ENCODE measurements at places on chromosomes 1 and 21.

- peak; percentile 35 for DNase-seq
Measured at GRCh38 chr21:34510148-34511142, 1.6 kb downstream of the KCNE1 start.

DNA sequence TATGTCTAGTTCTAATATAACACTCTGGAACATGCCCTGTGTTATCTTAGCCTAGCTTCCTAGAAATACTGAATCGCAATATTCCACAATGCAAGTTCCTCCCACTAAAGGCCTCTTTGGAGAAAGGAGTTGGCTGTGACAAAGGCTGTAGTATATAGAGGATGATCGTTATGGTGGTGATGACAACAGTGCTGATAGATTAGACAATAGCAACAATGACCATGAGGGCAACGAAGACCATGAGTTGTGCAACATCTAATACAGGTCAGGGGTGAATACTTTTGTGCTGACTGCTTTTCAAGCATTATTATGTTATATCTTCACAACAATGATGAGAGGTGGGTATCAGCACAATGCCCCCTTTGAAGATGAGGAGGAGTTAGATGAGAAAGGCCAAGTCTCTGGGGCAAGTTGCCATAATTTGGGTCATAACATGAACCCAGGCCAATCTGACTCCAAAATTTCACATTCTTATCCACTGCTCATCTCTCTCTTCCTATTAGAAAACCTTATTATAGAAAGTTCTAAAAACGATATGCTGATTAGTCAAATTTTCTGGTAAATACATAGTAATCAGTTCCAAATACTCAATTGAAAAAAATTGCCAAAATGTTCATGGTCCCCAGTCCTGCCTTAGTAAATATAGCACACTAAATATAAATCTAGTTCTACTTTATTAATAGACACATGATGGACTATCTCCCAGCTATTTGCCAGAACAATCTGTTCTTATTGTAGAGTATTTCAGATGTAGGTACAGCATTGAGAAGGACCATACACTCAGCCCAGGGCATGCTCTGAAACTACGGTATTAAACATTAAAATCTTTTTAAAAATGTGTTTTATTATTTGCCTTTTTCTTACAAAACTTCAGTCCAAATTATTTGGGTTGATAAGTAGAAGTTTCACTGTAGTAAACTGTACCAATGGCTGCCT is 37.5 kb downstream of the HIVEP3 start:
- DNase-seq, result no peak

DNA sequence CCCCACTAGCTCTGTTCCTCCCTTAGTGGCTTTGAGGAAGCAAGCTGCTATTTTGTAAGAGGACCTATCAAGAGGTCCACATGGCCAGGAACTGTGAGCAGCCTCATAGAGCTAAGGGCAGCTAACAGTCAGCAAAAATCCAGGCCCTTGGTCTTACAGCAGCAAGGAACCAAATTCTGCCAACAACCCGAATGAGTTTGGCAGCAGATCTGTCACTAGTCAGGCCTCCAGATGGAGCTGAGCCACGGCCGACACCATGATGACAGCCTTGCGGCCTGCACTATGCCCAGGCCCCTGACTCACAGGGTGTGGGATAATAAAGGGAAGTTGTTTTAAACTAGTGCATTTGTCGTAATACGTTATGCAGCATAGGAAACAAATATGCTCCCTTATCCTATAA is 28.0 kb upstream of the H3-3A start:
- no peak for DNase-seq

DNA sequence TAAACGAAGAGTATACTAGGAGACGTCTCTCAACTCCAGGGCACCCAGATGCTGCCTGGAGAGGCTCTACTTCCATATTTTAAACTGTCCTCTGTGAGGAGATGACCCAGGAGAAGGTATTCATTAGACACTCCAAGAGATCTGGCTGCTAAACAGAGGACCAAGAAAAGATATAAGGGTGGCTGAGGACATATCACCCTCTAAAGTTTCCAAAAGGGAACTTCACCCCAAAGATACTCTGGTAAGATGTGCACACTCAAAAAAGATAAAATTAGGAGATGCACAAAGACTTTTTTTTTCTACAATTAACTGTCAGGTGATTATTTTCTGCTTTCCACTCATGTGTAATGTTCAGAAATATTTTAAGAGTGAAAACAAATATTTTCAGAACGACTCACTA is 1.4 kb downstream of the ZNF670 start:
- DNase-seq, result no peak

- DNase-seq, result no peak
Measured at GRCh38 chr1:31573261-31573660, 3.1 kb upstream of the TINAGL1 start.

DNA sequence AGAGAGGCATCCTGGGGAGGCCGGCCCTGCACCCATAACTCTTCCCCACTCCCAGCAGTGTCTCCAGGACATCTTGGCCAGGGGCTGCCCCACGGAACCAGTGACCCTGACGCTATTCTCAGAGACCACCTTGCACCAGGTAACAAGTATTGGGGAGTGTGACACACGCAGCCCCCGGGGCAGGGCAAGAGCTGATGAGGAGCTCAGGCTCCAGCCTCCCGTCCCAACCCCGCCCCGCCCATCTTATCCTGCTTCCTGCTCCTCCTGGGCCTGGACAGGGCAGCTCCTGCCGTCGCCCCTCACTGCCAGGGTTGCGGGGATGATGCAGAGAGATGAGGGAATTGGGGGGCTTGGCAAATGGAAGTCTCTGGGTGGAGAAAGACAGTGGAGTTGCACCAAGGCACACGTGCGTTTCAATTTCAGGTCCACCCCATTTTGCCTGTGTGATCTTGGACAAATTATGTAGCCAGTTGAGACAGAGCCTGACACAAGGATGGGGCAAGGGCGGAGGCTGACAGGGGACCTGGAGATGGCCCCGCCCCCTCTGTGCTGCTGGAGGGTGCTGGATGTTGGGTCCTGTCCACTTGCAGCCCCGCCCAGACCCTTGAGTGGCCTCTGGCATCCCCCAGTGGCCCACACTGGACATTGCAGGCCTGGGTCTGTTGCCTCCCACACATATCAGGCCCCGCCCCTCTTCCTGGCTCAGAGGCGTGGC is 10.7 kb downstream of the CLCNKA start:
- peak; percentile 91 for DNase-seq

GRCh38 chr1:196774603-196775002 is at the start of gene CFHR3:
Gene CFHR3, plus strand, starts transcription at chr1:196774840. Its CDS starts 47 bp downstream, at chr1:196774887.
- no peak for DNase-seq

DNA sequence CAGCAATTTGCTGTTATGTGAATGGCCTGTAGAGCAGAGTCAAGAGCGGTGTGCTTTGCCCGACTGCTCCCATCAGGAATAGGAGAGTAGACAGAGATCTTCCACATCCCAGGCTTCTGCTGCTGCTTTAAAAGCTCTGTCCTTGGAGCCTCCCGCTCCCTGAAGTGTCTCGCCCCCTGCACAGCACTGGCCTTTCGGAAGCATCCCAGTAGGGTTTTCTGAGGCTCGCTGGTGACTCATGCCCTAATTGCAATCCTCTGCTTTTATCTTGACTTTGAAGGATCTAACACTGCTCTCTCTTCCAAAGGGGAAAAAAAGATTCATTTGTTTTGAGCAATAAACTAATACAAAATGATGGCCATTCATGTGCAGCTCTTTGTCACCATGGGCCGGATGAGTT is 13.3 kb upstream of the CD101 start:
- DNase-seq, result no peak

- no peak for DNase-seq
Measured at GRCh38 chr1:42017259-42017658, 98.5 kb upstream of the HIVEP3 start.

DNA sequence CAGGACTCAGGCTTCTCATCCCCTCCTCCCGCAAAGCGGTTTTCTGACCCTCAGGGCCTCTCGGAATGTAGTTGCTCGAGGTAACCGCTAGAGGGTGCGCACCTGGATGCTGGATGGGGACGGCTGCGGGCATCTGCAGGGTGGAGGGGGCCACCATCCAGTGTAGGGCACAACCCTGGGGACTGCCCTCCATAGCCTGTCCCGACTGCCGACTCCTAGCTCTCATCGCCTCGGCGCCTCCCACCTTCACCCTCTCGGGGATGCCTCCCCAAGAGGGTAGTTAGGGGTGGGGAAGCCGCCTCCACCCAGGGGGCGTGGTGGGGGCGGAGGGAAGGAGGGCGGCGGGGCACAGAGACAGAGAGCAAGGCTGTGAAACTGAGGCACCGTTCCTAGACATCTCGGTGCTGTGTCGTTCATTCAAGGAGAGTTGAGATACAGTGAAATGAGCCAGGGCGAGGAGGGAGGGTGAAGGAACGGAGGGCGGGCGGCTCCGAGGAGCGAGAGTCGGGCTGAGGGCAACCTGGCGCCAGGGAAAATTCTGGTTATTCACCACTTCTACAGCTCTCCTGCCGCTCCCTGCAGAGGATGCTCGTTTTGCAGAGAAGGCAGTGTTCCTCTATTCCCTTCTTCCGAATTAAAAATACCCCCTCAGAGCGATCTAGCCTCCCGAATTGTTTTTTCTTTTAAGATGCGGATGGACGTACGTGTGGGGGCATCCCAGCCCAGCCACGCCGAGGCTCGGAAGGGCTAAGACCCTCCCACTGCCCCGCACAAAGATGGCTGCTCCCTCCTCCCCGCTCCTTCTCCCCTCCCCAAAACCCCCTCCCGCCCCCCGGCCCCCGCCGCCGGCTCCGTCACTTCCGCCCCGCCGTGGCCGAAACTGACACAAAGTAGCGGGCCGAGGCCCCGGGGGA is at the start of gene ATP8B2:
TSS of gene ATP8B2 (plus strand) at position 857 of the 914 bp plus-strand sequence. CDS start 2,617 bp downstream, outside the sequence.
- DNase-seq, result peak; percentile 68

GRCh38 chr1:7395251-7395650 is 375.8 kb upstream of the VAMP3 start:
- DNase-seq, result no peak

GRCh38 chr1:198893763-198894444 is 255.1 kb downstream of the PTPRC start:
- DNase-seq, result no peak

GRCh38 chr1:193951984-193952383 is 765.6 kb upstream of the B3GALT2 start:
- no peak for DNase-seq

DNA sequence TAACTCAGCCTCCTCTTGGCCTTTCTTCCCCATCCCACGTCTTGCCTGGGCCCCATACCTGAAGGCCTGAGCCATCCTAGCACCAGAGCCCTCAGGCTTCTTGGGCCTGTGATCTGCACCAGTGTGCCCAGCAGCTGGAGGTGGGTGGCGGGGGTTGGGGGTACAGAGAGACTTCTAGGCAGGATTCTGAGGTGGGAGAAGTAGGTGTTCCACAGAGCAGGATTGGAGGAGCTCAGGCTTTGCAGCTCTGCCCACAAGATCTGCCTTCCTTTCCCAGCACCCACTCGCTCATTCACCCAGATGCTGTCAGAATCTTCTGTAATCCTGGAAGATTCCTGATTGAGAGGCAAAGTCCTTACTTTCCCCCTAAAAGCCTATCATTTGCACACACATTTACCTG is 10.0 kb upstream of the GJB5 start:
- DNase-seq, result no peak

GRCh38 chr21:44377922-44378645 is 24.7 kb downstream of the TRPM2 start:
- no peak for DNase-seq

DNA sequence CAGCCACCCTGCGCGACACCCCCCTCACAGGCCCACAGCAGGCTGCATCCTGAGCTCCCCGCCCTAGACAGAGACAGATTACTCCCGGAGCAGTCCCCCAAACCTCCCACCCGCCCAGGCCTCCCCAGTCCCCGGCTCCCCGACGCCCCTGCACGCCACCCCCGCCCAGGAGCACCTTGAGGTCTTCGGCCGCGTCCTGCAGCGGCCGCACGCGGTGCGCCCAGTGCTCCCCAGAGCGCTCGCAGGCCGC is 731 bp downstream of the TRIM11 start:
- DNase-seq, result no peak

DNA sequence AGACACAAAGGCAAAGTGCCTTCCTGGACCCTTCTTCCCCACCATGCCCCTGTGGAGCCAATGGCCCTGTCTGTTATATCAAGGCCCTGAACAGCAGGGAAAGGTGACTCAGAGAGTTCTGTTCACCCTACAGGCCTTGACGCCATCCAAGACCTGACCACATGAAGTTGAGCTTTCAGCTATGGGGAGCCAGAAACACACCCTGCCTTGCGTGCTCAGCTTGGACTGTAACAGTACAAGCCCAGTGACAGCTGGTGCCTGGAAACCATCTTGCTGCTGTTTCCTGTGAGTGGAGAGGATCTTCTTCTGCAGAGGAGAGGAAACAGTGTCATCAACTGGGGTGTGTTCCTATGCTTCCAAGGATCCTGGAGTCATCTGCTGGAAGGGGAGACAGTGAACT is 165.0 kb upstream of the IRF2BP2 start:
- DNase-seq, result no peak

DNA sequence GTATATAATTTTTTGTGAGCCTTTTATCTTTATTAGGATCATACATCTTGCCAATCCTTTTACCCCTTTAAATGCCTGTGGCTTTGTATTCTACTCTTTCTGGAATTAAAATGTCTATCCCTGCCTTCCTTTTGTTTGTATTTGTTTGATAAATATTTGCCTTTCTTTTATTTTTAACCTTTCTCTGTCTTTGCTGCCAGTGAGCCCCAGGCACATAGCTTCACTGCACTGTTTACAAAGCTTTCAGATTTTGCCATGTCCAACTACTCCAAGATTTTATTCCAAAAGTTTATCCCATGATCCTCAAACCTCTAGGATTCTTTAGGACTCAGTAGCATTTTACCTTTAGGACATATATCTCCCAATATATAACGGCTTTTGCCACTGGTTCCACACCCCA is 281.2 kb downstream of the PAPPA2 start:
- DNase-seq, result no peak

- DNase-seq, result peak; percentile 79
Measured at GRCh38 chr1:35854989-35855700, 27.9 kb upstream of the AGO1 start.

DNA sequence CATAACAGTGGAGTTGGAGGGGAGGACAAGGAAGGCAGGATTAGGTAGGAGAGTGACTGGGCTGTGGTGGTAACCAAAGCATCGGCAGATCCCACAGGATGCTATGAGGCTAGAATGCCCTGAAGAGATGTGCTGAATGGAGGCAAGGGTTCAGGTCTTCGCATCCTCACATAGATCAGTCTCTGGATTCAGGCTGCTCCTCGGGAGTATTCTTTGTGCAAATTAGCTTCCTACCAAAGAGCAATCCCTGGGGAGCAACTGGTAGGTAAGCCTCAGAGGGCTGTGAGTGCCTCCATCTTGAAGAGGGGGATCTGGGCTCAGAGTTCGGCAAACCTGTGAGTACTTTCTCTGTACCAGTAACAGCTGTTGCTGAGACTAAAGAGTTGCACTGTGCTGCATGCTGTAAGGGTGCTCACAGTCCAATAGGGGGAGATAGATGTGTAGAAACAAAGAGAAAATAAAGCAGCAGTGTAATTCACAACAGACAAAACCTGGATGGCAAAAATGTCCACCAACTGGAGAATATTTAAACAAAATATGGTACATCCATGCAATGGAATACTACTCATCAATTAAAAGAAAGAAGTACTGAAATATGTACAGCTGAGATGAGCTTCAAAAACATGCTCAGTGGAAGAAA is 322.4 kb upstream of the DEPDC1 start:
- DNase-seq, result no peak

DNA sequence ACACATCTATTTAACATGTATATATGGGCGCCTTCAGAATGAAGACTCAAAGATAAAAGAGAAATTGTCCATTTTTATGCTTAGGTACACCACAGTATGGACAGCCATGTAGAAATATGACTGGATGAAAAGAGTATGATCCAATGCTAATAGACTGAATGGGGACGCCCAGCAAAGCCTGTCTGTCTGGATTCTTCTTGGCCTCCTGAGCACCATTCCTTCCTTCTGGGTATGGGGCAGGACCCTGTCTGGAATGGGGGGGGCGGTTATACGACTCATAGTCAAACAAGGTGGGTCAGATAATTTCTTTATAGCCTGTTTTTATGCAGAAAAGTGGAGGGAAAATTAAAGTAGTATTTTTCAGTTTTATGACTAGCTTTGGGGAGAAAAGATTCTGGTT is 81.2 kb upstream of the ABCD3 start:
- no peak for DNase-seq

Data from NCI-H510A (cell line).